ENCODE measurements at places on chromosomes 5 and 9.

- no peak for DNase-seq
Observed at GRCh38 chr5:8944005-8944404, 601.9 kb downstream of the SEMA5A start.

GRCh38 chr9:34983209-34983608, 6.3 kb upstream of the DNAJB5 start:
- peak; percentile 25 for DNase-seq

DNA sequence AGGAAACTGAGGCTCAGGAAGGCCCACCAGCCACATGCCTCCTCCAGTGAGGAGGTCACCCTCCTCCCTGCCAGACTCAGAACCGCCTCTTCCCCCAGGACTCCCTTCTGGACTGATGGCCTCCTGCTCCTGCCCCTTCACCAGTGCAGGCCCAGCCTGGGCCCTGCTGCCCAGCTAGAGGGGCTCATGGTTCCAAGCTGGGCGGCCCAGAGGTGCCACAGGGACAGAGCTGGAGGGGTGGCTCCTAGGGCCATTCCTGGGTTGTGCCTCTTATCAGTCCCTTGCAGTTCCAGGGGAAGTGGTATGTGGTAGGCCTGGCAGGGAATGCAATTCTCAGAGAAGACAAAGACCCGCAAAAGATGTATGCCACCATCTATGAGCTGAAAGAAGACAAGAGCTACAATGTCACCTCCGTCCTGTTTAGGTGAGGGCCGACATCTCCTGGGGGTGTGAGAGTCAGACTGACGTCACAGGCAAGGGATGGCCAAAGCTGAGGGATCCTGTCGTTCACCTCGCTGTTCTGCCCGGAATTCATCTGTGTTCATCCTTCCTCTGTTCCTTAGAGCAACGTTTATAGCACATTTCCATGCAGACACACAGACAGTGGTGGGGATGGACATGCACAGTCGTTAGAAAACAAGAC, 819 bp downstream of the LCN2 start:
- no peak for DNase-seq

- DNase-seq = no peak
Observed at GRCh38 chr9:31983895-31984294, 400.5 kb upstream of the ACO1 start.

- DNase-seq = no peak
Observed at GRCh38 chr5:123051206-123051605, 14.7 kb upstream of the PPIC start.

All from central memory CD4-positive, alpha-beta T cell (primary cell).